ENCODE measurements at places on chromosomes 11 and 22. TPM values are rescaled to one million over a fixed set of nuclear protein-coding genes. Genes with fewer than 3 reads are reported as not detected.

MS4A3 gene
- total RNA-seq = not detected

KRTAP5-9 gene
- total RNA-seq = not detected

NEFH gene
- 0.05 TPM for total RNA-seq

SYCE3 gene
- 0.34 TPM for total RNA-seq

POU2AF2 gene
- not detected for total RNA-seq

C11orf87 gene
- 0.01 TPM for total RNA-seq

OR6T1 gene
- not detected for total RNA-seq

NPAS4 gene
- not detected for total RNA-seq

DENND5A gene
- 66.4 TPM for total RNA-seq

MAPK8IP2 gene
- 4.3 TPM for total RNA-seq

MS4A1 gene
- total RNA-seq = not detected

CCDC81 gene
- total RNA-seq = 0.33 TPM

MRGPRF gene
- 0.15 TPM for total RNA-seq

KIAA0930 gene
- 77.3 TPM for total RNA-seq

KIRREL3 gene
- 10.4 TPM for total RNA-seq

SPDYC gene
- not detected for total RNA-seq

LMO2 gene
- total RNA-seq = 0.44 TPM

LUZP2 gene
- total RNA-seq = not detected

MRGPRX3 gene
- not detected for total RNA-seq

CALCB gene
- total RNA-seq = not detected

OR9I1 gene
- total RNA-seq = not detected

CDHR5 gene
- total RNA-seq = 0.02 TPM

CEND1 gene
- total RNA-seq = 1.1 TPM

FGF4 gene
- total RNA-seq = not detected

OR8G1 gene
- total RNA-seq = not detected

KCNJ4 gene
- 0.14 TPM for total RNA-seq

CNGA4 gene
- total RNA-seq = 0.10 TPM

PRG3 gene
- not detected for total RNA-seq

All from A549 treated with DMSO at 1 μM for 4 hours (cell line).